ENCODE measurements at places on chromosomes 12 and 14.

DNA sequence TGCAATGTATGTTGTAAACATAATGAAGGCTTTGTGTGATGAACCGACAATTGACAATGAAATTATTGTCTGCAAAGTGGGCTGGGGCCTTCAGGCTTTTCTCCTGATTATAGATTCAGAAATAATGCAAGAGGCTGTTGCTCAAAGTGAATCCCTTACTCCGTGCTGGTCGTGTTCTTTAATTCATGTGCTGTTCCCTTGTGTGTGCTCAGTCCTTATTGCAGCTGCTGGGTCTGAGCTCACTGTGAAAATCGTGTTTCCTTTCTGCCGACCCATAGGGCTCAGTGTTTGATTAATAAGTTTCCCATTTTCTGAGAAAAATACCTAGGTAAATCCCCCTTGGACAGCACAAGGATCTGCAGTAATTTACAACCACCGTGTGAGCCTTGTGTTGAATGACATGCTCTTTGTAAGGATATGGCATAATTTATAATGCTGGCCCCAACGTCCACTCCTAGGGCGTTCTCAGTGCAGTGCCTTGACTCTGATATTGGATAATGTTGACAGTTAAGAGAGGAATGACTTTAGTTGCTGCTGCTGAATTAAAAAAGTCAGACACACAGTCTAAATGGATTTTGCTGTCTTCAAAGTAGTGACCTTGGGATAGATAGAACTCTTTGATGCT is 81.6 kb downstream of the RGS6 start:
- no peak for DNase-seq

DNA sequence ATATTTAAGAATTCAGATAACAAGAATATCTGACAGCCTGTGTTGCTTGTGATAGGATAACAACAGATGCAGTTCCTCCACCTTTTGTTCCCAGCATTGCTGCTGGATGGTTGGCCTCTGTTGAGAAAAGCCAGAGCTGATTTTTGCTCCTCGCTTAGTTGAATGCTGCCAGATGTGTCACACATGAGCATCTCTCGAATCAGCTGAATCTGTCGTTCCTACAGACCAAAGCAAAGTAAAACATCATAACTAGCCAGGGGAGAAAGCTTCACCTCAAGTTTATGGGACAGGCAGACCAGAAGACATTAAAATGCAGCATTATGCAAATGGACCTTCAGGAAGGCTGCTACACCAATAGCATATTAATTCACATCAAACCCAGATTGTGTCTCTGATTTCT is 20.1 kb downstream of the RACGAP1 start:
- no peak for DNase-seq

DNA sequence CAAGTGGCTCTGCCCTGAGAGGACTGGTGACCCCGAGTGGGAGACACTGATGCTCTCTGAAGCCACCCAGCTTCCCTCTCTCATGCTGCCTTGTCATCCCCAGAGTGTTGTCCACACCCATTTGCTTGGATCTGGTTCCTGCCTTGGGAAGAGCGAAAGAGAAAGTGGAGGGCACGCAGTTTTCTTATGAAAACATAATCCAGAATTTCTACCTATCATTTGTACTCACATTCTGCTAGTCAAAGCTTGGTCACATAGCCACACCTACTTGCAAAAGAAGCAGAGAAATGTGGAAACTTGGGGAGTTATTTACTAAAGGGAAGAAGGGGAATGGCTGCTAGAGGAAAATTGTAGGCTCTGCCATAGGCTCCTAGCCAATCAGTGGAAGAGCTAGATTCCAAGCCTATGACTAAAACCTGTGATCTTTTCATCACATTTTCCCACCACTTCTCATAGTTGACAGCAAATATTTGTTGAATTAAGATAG is 326.3 kb downstream of the ZFP36L1 start:
- DNase-seq, result no peak

DNA sequence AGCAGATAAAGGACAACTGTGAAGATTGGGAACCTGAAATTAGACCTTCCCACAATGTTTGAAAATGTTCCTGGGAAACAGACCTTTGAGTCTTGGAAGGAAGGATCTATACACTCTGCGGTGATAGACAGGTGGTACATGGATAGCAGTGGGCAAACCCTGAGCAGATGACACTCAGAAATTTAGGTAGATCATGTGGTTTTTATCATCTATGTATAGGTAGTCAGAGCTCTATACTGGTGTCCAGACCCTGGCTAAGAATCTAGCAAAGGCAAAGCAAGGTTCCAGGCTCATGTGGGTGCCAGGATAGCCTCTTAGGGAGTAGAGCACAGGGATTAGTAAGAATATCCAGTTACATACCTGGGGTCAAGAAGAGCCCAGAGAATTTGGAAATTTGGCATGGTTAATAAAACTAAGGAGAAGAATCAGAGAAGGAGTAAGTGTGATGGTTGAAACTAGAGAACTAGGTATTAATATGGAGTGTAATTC is 331.2 kb upstream of the FBXO33 start:
- no peak for DNase-seq

DNA sequence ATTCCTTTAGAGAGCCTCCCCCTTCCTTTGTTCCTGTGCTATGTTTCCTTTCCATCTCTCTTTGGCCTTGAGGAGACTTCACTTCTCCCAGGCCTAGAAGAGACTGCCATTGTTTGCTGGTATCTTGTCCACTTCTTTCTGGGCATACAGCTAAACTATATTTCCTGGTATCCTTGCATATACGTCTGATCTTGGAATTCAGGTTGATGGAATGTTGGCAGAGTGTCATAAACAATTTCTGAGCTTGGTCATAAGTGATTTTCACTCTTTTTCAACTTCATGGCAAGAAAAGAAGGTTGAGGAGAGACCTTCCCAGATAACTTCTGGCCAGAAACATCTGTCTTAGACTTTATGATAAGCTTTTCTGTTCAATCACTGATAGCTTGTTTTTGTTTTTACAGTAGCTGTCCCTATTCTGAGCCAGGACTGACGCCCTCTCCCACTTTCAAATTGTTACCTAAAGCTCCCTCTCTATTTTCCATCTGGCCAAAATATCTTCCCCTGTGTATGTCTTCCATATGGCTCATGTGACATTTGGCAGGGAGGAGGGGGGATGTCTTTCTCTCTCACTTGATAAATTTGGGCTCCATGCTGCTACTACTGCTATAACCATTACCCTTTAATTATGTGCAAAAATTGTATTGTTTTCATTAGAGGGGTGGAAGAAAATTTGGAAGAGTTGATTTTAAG is 457.0 kb downstream of the ADAMTS20 start:
- DNase-seq, result no peak

DNA sequence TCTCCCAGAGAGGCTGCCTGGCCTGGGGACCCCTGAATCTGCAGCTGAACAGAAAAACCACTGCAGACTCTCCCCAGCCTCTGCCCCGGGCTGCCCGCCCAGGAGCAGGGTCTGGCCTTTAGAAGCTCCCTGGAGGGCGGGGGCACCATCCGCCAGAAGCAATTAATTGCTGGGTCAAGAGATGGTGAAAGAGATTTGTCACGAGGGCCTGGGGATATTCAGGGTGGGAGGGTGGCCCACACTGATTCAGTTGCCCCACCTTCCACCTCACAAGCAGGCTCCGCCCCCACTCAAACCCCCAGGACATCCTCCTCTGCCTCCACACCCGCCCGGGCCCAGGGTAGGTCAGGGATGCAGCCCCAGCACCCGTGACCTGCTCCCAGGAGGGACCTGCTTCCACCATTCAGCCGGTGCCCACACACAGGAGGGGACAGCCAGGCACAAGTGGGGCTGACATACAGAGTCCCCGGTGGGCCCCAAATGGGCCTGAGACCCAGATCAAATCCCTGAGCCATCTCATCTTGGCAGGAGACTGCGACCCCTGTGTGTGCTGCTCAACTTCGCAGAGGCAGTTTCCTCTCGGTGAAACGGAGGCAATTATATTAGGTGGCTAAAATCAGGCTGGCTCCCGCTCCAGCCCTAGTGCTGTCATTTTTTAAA is 23.0 kb downstream of the NCOR2 start:
- DNase-seq, result no peak

DNA sequence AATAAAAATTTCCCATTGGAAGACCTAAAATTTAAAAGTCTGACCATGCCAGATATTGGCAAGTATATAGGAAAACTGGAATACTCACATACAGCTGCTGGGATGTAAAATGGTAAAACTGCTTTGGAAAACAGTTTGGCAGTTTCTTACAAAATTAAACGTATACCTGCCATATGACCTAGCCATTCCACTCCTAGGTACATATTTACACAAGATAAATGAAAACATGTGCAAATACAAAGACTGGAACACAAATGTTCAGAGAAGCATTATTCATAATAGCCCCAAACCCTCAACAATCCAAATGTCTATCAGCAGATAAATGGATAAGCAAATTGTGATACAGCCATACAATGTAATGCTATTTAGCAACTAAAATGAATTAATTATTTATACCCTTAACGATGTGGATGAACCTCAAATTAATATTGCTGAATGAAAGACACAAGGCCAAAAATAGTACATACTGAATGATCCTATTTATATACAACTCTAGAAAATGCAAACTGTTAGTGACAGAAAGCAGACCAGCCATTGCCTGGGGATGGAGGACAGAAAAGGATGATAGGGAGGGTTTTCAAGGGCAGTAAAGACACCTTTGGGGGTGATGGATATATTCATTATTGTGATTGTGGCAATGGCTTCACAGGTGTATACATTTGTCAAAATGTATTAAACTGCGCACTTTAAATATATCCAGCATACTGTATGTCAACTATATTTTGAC is 21.3 kb upstream of the TCP11L2 start:
- DNase-seq, result no peak

- no peak for DNase-seq
These were observed 2.5 kb upstream of the UTP20 start for GRCh38 chr12:101277443-101277842.

GRCh38 chr14:32738206-32738871 is 200.3 kb upstream of the NPAS3 start:
- no peak for DNase-seq

- no peak for DNase-seq
These were observed 150.3 kb downstream of the TGFB3 start for GRCh38 chr14:75831455-75831854.

DNA sequence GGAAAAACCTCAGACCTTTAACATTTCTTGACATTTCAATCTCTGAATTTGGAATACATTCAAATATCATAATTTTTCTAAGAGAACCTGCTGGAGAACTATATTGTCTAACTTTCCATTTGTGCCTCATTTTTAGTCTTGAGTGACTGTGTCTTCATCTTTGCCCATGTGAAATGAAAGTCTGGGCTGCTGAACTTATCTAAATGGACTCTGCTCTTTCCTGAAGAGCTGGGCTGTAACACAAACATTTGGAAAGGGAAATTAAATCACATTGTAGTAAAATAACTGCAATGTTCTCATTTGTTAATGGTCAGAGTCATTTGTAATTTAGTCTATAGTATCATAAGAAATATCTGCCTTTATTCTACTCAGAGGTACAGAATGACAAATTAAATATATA is 373.1 kb downstream of the LRIG3 start:
- DNase-seq, result no peak

DNA sequence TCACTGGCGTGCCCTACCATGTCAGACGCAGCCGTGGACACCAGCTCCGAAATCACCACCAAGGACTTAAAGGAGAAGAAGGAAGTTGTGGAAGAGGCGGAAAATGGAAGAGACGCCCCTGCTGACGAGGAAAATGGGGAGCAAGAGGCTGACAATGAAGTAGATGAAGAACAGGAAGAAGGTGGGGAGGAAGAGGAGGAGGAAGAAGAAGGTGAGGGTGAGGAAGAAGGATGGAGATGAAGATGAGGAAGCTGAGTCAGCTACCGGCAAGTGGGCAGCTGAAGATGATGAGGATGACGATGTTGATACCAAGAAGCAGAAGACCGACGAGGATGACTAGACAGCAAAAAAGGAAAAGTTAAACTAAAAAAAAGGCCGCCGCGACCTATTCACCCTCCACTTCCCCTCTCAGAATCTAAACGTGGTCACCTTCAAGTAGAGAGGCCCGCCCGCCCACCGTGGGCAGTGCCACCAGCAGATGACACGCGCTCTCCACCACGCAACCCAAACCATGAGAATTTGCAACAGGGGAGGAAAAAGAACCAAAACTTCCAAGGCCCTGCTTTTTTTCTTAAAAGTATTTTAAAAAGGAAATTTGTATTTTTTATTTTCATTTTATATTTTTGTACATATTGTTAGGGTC is 13.2 kb downstream of the TRIP11 start:
- DNase-seq, result no peak

GRCh38 chr12:53344487-53344823 is 8.3 kb upstream of the SP7 start:
- no peak for DNase-seq

- DNase-seq, result no peak
These were observed 630.2 kb upstream of the NOVA1 start for GRCh38 chr14:27228053-27228452.

DNA sequence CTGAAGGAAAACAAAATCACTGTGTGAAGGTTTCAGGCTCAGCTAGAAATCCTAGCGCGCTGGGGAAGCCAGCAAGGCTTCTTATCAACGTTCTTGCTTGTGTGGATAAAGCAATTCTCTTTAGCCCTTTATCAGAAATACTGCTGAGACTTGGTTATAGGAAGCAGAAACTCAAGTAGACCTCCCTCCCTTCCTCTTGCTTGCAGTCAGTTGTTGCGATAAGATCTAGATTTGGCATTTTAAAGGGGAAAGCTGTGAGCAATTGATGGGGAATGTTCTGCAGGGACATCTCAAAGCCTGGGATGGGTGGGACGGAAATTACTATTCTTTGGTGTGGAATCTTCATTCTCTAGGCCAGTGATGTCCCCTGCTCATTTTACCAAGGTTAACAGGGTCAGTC is 76.4 kb upstream of the ANO4 start:
- no peak for DNase-seq

DNA sequence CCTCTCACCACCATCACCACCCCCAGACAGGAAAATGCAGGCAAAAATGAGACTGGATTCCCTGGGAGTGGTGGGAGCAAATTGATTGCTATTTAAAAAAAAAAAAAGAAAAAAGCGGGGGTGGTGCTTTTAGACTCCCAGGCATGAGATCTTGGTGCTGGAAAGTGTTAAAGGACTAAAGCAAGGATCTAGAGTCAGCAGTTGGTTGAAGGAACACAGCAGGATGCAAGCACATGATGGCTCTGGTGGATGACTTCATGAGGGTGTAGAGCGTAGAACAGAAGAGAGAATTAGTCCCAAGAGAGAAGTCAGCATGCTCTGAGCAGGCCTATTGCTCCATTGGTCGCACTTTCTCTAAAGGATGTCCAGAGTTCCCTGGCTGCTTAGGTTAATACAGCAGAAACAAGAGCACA is 183.8 kb upstream of the HMGA2 start:
- no peak for DNase-seq

GRCh38 chr12:109696485-109697269 is 16.9 kb upstream of the FAM222A start:
- no peak for DNase-seq

Measured in GM19239 (cell line).